ENCODE measurements at places on chromosomes 2 and 18.

- no peak for DNase-seq
Measured at GRCh38 chr2:185268651-185269050, 470.0 kb upstream of the FSIP2 start.

DNA sequence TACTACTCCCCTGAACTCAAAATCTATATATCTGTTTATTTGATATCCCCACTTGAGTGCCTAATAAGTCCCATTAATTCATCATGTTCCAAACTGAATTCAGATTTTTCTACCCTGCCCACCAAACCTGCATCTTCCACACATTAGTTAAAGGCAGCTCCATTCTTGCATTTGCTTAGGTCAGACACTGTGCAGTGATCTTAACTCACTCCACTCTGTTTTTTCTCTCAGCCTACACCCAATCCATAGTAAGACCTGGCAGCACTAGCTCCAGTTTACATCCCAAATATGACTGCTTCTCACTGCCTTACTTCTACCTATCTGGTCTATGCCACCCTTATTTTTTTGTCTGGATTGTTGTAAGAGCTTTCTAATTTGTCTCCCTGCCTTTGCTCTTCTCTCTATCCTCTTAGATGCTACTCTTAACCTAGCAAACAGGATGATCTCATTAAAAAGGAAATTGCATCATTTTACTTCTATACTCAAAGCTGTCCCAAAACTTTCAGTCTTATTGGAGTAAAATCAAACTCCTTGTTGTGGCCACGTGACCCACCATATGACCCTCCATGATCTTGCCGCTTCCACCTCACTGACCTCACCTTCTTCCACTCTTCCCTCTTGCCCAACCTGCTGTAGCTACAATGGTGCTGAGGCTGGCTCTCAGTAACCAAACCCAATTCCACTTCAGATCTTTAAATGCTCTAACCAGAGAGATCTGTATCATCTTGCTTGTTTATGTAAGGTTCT, 274.9 kb upstream of the FANCL start:
- DNase-seq: no peak

DNA sequence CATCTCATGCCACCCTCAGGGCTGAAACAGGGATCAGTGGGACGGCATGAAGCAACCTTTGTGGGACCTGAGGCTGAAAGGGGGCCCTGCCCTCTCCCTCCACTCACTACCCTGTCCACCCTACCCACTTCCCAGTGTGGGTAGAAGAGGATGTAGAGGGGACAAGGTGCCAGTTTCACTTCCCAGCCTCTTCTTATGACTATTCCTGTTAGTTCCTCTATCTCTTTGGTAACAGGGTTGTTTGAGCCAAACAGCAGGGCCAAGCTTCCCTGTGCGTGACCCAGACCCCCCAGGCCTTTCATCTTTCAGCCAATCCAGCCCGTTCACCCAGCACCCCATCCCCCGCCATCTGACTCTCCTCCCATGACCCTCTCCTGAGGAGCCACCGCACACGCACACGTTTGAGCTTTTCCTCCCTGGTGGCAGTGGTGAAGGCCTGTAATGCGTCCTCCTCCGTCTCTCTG, 82.3 kb downstream of the STPG4 start:
- DNase-seq: no peak

DNA sequence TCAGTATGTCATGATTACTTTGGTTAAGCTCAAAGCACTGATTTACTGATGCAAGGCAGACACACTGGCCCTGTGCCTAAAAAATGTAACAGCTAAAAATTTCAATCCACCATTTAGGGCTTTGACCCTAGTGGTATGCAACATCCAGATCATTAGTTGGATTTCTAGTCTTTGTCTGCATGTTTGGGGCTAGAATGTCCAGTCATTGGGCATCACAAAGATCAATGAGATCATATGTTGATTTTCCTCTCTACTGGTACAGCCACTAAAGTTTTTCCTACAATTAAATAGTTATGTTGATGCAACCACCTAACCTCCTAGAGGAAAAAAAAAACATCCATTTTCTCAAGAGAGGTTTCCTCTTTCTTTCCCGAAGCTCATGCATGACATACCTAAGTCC, 53.4 kb upstream of the REV1 start:
- DNase-seq: no peak

GRCh38 chr2:98486374-98486981, 41.8 kb downstream of the INPP4A start:
- DNase-seq: no peak

- DNase-seq: no peak
Measured at GRCh38 chr2:176642074-176642473, 372.8 kb downstream of the MTX2 start.

GRCh38 chr18:48274301-48274700, 134.9 kb downstream of the ZBTB7C start:
- no peak for DNase-seq
